ENCODE measurements at places on chromosomes 16 and 17.

- no peak for DNase-seq
Measured at GRCh38 chr17:55825213-55825612, 74.4 kb downstream of the PCTP start.

DNA sequence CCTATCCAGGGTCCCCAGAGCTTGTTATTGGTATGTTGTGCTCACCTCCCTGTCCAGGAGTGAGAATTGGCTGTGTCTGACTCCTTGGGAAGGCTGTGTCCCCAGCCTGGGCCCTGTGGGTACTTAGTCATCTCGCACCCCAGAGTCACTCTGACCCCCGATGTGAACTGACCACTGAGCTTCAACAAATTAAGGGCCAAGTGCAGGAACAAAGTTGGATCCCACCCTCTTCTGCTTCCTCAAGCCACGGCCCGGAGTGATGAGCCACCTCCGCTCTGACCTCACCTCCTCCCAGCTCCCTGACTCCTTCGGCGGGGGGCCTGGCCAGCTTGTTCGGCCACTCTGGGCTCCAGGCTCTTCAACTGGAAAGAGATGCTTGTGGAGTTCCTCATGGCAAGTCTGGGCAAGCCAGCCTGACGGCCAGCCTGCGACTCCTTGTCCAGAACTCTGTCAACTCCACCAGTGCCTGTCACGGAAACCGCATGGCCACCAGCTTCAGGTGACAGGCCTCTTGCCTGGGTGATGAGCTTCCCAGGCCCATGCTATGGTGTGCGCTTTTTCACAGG, 22.3 kb upstream of the MPRIP start:
- DNase-seq: no peak

DNA sequence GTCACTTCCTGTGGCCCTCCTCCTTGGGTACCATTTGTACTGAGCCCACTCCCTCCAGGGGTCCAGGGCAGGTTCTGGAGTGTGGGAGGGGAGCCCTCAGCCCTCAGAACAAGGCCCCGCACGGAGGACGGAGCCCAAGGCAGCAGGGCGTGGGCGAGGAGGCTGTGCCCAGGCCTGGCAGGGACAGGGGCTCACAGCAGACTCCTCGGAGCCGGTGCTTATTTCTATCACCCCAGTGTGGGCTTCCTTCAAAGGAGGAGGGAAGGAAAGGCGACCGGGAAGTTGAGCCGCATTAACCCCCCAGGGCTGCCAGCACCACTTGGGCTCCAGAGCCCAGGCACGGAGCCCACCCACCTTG, 54.0 kb downstream of the ABR start:
- no peak for DNase-seq

DNA sequence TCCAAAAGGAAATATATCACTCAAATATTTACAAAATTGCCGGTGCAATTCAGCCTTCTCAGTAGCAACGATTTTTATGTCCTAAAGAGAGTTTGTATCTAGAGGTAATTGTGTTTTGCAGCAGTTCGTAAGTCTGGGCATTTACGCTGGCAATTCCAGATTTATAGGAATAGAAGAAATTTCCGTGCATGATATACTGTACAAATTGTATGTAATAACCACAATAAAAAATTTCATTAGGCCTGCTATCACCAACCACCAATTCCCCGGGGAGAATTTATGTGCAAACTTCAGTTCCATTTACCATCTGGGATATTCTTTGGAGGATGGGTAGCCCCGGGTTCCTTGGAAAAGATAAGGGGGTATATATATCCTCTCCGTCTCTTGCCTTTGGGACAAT, 401.5 kb downstream of the TMEM114 start:
- no peak for DNase-seq

GRCh38 chr17:81701288-81702071, 1.7 kb upstream of the MRPL12 start:
- DNase-seq: no peak

- DNase-seq: no peak
Measured at GRCh38 chr16:48576927-48577326, 33.1 kb downstream of the N4BP1 start.

DNA sequence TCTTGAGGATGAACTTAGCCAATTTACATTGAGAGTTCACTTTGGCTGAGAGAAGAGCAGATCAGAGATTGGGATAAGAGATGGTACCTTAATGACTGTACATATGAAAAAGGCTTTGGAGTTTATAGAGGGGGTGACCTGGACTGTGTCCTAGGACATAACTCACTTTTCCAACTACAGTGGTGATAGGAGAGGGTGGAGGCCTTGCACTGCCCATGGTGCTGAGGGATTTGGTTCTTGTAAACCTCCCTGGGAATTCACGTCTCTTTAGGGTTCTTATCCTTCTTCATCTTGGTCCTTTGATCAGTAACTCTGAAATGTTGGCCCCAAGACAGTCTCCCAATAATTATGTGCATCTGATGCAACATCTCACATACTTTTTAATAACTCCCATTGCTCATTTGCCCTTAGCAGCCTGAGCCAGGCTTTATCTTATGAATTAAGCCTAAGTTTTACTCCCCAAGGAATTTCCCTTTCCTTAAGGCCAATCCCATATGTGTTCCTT, at the start of gene OR4D1:
Gene OR4D1, plus strand, starts transcription at position 455 of the 505 bp plus-strand sequence. CDS start 6,770 bp downstream, outside the sequence.
- no peak for DNase-seq
